ENCODE measurements at places on chromosomes 5 and 9.

GRCh38 chr9:130149654-130150286 lies 22.4 kb upstream of the NCS1 start:
- no peak for DNase-seq

DNA sequence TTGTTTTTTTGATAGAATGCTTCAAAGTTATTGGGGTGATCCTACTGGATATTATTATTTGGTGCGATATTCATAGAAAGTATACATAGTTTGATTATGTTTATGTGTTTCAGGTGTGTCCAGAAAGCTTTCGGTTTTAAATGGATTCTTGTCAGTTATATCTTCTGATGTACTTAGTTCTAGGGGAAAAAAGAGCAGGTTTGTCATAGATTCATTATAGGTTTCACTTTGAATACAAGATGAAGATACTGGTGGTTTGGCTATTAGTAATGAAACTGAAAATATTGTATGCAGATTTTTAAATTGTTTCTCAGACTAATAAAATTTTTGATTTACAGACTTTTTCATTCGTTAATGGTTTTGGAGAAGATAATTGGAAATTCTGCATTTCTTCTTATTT lies 98.9 kb downstream of the MAN2A1 start:
- no peak for DNase-seq

DNA sequence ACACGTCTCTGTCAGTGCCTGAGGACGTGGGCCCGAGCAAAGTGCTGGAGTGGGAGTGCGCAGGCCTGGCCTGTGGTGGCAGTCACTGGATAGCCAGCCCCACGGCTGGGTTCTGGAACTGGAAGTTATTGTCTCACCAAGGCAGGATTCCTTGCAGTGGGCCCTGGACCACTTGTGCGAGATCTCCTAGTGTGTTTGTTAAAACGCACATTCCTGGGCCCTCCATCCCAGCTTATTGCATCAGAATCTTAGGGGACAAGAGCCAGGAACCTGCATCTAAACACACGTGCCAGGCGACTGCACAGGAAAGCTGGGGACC lies 26.9 kb downstream of the PTPA start:
- DNase-seq = no peak

DNA sequence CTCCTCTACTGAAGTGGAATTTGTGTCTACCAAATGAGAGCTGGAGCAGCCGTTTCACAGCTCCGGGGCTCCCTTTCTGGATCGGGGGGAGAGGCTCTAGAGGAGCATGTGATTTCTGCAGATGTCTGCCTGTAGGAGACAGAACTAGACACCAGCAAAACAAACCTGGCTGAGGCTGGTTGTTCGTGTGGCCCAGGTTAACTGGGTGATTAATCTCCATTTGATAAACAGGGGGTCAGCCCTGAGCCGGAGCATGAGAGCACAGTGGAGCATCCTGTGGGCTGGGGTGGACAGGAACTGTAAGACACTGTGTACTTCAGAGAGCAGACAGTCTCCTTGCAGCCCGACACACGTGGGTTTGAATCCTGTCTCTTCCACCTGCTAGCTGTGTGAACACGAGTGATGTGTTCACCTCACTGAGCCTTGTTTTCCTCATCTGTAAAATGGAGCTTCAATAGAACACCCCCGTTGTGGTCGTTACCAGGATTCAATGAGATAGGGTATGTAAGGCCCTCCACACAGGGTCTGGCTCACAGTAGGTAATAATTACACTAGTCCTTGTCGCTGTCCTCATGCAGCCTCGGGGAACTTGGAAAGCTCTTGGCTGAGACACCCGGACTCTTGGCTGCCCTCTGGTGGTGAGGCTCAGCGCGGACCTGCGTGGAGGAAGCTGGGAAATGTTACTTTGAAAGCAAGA lies 12.9 kb downstream of the CXCL14 start:
- DNase-seq = peak; percentile 42

- no peak for DNase-seq
Observed at GRCh38 chr5:127805448-127805847, 102.3 kb downstream of the CCDC192 start.

DNA sequence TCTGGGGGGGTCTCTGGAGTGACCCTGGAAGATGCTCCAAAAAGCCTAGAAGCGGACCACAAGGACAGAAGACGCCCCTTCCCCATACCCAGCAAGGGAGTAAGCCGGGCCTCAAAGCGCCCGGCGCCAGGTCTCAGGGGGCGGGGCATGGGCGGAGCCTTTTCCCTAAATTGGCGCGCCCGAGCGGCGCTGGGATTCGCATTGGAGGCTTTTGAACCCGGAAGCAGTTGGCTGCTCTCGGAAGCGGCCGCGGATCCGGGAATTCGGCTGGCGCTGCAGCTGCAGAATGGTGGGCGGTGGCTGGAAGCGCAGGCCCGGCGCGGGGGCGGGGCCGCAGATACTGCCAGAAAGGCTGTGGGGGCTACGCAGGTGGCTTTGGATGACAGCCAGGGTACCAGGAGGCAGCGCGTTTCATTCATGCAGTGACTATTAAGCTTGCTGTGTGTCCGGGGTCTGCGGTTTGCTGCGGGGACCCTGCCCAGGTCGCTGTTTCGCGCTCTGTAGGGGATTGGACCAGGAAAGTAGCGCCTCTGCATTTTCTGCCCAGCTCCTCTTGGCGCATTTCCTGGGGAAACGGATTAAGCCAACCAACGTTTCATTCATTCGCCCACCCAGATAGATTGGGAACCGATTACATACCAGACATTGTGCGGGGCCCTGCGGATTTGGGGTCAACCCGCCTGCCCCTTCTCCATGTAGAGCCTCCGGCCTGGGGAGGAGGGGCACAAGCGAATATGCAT lies 83.0 kb upstream of the FREM1 start:
- DNase-seq = peak; percentile 61

- no peak for DNase-seq
Observed at GRCh38 chr9:72297516-72297915, 67.5 kb downstream of the ZFAND5 start.

DNA sequence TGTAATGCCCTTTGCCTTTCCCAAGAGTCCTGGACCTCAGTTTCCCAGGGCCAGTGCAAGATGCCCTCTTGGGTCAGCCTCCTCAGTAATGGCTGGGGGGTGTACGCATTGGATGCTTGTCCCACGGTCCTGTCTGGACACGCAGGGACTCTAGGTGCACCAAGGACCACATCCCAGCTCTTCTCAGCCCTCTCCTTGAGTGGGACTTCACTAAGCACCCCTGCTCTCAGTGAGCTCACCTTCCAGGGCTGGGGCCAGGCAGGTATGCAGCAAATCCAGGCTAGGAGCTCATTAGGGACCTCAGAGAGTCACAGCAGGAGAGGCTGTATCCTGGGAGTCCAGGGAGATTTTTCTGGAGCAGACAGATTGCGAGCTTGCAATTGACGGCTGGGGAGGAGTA lies 59.8 kb downstream of the MACROH2A1 start:
- no peak for DNase-seq

DNA sequence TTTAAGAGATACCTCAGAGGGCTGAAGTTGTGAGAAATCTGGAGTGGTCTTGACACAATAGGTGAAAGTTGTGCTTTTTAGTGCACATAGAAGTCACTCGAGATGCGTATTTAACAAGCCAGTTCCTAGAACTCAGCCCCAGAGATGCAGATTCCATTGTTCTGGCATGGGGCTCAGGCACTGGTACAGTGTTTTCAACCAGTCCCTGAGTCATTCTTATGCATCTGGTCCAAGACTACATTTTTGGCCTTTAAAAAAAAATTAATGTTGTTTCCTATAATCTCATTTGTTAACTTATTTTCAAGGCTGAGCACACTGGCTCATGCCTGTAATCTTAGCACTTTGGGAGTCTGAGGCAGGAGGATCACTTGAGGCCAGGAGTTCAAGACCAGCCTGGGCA lies 29.6 kb downstream of the PTTG1 start:
- DNase-seq = no peak

DNA sequence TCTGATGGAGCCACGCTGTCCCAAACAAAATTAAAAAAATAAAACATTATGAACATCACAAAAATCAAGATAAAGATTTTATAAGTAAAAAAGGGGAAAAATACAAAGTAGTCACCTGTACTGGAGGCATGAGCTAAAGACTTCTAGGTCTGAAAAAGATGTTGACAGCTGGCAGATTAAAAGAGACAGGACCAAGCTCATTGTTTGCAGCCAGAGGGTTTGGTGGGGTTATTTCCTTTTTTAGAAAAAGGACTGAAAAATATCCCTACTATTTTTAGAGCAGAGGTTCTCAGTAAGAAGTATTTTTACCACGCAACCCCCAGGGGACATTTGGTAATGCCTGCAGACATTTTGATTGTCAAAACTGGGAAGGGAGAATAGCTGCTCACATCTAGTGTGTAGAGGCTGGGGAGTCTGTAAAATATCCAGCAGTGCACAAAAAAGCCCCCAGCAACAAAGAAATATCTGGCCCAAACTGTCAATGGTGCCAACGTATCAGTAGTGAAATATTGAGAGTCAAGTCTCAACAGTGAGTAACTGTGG lies 353.4 kb downstream of the TLE1 start:
- no peak for DNase-seq

DNA sequence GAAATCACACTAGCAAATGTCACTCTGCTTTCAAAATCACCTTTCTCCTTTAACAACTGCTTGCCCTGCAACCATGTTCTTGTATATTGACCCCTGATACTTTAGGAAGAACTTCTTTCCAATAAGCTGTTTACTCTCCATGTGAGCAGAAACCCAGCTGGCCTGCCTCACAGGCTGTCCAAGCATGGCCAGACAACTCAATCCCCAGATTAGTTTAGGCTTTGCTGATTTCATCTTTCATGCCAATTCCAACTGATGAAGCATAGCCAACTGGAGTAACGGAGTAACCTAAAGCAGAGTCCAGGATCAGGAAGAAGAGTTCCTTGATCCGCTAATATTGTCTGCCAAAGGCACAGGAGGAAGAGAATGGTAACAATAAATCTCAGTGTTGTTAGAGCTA lies 56.7 kb upstream of the HTR1A start:
- no peak for DNase-seq

DNA sequence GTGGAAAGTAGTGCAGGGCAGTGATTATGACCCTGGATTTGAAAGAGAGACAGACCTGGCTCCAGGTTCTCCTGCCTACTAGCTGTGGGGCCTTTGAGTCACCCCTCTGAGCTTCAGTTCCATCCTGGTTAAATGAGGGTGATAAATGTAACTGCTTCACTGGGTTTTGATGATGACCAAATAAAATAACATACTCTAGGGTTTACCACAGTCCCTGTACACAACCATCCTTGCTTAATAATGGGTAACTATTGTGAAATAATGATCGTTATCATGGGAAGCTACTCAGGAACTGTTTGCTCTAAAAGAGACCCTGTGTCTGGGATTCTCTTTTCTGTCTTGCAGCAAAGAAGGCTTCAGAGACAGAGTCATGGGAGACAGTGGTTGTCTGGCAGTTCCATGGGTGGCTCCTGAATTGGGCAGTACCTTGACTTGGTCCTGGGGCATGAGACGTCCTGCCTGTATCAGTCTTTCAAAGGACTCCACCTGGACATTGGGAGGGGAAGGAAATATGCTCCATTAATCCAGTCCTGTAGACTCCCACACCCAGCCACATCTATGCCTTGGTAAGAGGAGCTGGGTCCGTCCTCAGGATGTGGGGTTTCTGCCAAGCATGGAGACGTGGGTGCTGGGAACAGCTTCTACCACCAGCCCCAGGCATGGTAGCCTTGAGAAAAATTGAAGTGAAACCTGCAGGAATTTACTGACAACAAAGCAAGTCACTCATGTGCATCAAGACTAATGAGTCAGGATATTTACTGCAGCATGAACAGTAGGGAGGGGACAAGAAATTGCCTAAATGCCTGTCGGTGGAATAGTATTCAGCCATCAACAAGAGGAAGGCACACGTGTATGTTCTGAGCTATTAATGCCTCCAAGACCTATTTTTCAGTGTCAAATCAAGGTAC lies 23.4 kb downstream of the AKNA start:
- DNase-seq = no peak

DNA sequence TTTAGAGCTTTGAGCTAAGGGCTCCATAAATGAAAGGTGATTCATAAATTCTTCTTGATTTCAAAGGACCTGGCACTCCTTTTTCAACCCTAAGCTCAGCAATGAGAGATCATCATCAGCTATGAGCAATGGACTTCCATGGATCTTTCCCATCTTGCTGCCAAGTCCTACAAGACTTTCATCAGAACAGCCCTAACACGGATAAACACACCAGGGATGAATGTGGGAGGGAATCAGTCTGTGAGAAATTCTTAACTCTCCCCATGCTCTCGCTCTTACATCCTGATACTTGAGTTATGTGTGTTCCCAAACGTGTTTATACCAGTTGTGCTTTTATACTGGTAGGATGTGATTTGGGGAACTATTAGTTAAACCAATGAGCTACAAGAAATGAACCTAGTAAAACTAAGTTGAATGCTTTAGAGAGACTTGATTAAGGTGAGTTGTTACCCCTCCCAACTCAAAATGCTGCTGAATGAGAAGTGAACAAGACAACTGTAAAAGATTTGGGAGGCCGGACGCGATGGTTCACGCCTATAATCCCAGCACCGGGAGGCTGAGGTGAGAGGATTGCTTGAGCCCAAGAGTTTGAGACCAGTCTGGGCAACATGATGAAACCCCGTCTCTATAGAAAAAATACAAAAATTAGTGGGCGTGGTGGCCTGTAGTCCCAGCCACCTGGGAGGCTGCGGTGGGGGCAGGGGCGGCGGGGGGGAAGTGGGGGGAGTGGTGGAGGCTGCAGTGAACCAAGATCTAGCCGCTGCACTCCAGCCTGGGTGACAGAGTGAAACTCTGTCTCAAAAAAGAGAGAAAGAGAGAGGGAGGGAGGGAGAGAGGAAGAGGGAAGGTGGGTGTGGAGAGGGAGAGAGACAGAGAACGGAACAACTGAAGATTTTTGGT lies 5.2 kb upstream of the RPL26L1 start:
- no peak for DNase-seq

DNA sequence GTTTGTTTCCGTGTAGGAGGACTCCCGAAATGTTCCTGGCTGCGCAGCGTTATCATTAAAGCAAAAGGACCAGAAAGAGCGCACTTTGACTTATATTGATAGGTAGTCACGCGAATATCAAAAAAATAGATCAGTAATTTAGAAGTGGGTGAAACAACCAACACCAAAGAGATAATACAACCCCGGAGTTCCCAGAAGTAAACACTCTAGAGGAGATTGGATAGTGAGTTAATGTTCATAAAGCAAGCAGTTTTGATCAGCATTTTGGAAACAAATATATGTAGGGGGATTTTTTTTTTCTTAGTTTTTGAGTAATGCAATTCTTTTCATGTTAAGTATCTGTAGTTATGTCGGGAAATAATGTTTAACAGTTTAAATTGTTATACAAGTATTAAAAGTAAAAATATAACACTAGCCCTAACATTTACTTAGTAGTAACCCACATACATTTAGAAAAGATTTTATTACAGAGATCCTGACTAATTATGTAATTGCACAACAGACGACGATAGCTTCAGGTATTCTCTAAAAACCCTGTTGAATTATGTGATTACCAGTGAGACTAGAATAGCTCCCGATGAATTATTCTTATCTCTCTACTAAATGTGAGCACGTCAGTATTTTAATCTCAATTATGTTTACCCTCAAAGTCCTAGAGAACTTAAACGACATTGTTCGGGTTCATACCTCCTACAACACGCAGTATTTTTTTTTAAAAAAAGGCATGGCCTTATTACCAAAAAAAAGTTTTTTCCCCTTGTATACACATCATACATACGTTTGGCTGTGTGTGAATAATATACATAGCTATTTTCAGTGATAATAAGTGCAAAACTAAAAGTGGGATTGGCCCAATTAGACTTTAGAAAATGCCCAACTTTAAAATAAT lies 9.4 kb upstream of the NFIB start:
- DNase-seq = peak; percentile 85

All from NCI-H748 treated with DMSO at 0.1 percent for 48 hours (cell line).